ENCODE measurements at places on chromosomes 1 and 21.
A peak's percentile ranks its signal among the peaks of the same experiment; 100 is the strongest.

- DNase-seq: no peak
Measured at GRCh38 chr1:246765521-246765920, 41.3 kb downstream of the SCCPDH start.

DNA sequence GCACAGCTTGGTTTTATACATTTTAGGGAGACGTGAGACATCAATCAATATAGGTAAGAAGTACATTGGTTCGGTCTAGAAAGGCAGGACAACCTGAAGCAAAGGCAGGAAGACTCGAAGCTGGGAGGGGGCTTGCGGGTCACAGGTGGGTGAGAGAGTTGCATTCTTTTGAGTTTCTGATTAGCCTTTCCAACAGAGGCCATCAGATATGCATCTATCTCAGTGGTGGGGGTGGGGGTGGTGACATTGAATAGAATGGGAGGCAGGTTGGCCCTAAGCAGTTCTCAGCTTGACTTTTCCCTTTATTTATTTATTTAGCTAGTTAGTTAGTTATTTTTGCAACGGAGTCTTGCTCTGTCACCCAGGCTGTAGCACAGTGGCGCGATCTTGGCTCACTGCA is 85.6 kb downstream of the WDR4 start:
- no peak for DNase-seq

- DNase-seq: no peak
Measured at GRCh38 chr1:156593661-156593989, 2.0 kb downstream of the NAXE start.

- no peak for DNase-seq
Measured at GRCh38 chr1:201259476-201260235, 23.6 kb upstream of the PKP1 start.

DNA sequence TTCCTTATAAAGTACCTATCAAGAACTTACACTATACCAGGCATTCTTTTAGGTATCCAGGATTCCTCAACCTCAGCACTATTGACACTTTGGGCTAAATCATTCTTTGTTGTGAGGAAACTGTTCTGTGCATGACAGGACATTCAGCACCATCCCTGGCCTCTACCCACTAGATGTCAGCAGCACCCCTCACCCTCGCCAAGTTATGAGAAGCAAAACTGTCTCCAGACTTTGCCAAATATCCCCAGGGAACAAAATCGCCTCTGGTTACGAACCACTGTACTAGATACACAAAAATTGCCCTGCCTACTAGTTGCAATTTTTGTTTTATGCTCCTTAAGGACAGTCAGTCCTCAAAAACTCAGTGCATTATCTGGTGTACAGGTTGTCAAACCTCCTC is 35.7 kb downstream of the PALMD start:
- no peak for DNase-seq

DNA sequence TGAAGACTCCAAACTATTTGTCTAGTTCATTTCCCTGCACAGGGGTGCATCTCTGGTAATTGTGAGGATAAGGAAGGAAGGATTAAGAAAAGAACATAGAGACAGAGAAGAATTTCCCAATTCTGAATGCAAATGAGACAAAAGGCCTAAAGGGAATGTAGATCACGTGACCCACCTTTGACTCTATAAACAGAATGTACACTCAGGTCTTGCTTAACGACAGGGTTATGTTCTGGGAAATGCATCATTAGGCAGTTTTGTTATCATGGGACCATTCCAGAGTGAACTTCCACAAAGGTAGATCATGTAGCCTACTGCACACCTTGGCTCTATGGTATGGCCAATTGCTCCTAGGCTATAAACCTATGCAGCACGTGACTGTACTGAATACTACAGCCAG is 252.3 kb upstream of the ZP4 start:
- no peak for DNase-seq

GRCh38 chr21:41737651-41738324 is 29.1 kb downstream of the RIPK4 start:
- no peak for DNase-seq

GRCh38 chr1:155079487-155080311 is 1.1 kb downstream of the EFNA3 start:
- DNase-seq: no peak

DNA sequence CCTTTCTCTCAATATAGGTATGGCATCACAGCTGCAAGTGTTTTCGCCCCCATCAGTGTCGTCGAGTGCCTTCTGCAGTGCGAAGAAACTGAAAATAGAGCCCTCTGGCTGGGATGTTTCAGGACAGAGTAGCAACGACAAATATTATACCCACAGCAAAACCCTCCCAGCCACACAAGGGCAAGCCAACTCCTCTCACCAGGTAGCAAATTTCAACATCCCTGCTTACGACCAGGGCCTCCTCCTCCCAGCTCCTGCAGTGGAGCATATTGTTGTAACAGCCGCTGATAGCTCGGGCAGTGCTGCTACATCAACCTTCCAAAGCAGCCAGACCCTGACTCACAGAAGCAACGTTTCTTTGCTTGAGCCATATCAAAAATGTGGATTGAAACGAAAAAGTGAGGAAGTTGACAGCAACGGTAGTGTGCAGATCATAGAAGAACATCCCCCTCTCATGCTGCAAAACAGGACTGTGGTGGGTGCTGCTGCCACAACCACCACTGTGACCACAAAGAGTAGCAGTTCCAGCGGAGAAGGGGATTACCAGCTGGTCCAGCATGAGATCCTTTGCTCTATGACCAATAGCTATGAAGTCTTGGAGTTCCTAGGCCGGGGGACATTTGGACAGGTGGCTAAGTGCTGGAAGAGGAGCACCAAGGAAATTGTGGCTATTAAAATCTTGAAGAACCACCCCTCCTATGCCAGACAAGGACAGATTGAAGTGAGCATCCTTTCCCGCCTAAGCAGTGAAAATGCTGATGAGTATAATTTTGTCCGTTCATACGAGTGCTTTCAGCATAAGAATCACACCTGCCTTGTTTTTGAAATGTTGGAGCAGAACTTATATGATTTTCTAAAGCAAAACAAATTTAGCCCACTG is 11.5 kb downstream of the HIPK1 start:
- peak; percentile 36 for DNase-seq

GRCh38 chr1:11397151-11397901 is 81.6 kb upstream of the DISP3 start:
- no peak for DNase-seq

- no peak for DNase-seq
Measured at GRCh38 chr1:27476237-27476636, 13.7 kb downstream of the WASF2 start.

GRCh38 chr1:37481289-37482003 is 7.1 kb downstream of the ZC3H12A start:
- peak; percentile 29 for DNase-seq

DNA sequence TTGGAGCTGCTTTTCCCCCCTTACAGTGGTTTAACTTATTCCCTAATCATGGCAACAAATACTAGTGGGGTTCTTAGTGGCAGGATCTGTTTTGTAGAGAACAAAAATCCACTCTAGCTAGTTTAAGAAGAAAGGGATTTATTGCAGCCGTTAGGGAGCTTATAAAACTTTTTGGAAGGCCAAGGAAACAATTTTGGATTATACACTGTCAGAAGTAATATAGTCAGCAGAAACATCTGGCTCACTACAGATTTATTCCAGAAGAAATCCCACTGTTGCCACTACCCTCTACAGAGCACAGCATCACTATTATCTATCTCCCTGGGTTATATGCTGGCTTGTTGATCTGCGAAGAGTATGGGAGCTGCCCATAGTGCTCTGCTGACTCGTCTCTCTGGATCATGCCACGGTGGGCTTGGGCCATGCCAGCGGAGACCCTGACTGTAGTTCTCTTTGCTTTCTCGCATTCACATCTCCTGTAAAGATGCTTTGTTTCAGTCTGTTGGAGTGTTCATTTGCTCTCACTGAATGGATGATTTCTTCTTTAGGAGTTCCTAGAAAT is 107.5 kb downstream of the ODF2L start:
- DNase-seq: no peak

DNA sequence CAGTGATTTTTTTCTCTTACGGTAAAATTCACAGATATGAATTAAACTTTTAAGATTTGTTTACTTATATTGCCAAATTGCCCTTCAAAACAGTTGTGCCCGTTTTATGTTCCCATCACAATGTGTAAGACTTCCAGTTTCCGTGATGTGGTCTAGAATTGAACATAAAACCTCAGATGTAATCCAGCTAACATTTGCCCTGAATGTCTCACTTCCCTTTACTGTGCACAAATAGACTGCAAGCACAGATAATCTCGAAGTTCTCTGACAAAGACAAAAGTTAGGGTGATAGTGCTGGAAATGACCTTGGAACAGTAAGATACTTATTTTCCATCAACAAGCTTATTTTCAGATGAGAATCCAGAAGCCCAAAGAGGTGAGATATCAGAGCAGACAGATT is 177.5 kb downstream of the ZZZ3 start:
- DNase-seq: no peak

DNA sequence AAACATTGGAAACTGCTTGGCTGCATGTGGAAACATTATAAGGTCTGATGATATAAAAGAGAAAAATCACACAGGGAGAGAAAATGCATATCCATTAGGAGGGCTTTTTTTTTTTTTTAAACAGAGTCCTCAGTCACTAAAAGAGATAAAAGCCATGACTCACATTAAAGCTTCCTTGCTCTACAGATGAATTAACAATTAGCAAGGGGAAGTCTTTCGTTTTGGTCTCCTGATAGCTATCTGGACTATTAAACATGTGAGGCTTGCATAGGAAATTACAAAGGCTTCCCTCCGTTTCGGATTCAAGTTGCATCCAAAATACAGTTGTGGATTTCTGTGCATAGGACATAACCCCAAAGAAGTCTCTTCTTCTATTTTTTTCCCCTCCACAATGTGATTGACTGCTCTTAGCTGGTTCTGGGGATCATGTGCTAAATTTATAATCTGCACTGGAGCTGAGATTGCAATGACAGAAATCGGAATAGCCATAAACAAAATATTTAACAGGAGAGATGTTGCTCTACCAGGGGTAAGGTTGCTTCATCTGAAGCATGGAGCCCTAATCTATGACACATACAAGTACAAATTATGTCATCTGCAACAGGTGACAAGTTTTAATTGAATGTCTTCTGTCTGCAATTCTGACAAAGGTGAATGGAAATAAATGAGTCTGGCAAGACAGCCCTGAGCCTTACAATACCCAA is 146.8 kb downstream of the ESRRG start:
- no peak for DNase-seq

DNA sequence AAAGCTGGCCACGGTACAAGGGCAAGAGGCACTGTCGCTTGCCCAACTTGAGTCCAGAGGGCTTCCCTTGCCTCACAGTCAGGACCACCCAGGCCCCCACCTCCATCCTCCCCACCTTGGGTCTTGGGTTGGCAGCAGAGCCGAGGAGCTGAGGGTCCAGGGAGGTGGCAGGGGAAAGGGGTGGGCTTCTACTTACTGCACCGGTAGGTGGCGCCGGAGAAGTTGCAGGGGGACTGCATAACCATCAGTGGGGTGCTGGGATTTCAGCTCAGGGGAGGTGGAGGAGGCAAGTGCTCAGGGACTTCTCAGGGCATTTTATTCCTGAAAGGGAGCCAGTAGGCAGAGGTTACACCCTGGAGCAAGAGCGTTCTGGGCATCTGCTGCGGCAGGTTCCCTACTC is 44.0 kb downstream of the TRIM62 start:
- DNase-seq: peak; percentile 17

- no peak for DNase-seq
Measured at GRCh38 chr1:93677729-93678128, 3.9 kb downstream of the BCAR3 start.

DNA sequence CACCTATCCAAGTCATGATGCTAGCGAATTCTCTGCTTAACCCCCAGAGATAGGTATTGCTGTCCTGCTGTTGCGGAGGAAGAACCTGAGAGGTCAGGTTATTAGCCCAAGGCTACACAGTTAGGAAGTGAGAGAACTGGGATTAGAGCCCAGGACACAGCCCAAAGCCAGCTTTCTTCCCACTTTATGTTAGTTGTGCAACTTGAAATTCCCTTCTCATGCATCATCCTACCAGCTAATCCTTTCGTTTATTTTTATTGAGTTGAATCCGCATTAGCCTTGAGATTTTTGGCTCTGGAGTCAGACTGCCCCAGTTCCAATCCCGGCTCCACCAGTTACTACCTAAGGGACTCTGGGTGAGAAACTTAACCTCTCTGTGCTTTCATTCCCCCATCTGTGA is 65.4 kb downstream of the PLEKHA6 start:
- DNase-seq: no peak

DNA sequence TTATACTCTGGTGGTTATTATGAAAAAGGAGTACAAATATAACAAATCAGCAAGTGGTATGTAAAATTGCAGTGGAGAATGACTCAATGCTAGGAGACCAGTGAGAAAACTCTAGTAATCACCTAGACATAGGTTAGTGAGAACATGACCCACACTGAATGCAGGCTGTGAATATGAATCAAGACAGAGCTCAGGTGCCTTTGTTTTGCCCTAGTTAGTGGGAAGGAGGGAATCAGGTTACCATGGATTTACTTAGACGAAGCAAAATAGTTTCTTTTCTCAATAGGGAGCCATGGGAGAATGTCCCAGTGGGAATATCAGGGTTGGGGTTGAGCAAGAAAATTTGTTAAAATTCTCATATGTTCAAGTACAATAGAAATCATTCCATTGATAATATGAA is 10.6 kb upstream of the GCLM start:
- DNase-seq: no peak

- DNase-seq: no peak
Measured at GRCh38 chr21:26041431-26042180, 129.0 kb downstream of the APP start.

GRCh38 chr1:15799004-15799867 is 8.2 kb downstream of the UQCRHL start:
- peak; percentile 4 for DNase-seq

DNA sequence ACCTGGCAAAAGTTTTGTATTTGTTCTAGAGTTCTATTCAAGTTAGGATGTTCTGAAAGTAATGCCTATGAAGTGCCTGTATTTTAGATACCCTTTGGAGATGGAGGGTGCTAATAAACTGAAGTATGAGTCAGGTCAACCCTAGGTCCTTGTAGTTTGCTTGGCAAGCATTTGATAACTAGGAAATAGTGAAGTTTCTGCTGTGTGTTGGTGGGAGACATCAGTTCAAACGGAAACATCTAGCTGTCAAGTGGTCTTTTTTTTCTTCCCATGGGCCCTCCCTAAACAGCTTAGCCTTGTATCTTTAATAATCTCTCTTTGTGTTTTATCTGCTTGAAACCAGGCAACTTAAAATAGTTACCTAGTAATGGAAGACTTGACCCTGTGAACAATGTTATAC is 4.5 kb downstream of the MRPS6 start:
- no peak for DNase-seq

DNA sequence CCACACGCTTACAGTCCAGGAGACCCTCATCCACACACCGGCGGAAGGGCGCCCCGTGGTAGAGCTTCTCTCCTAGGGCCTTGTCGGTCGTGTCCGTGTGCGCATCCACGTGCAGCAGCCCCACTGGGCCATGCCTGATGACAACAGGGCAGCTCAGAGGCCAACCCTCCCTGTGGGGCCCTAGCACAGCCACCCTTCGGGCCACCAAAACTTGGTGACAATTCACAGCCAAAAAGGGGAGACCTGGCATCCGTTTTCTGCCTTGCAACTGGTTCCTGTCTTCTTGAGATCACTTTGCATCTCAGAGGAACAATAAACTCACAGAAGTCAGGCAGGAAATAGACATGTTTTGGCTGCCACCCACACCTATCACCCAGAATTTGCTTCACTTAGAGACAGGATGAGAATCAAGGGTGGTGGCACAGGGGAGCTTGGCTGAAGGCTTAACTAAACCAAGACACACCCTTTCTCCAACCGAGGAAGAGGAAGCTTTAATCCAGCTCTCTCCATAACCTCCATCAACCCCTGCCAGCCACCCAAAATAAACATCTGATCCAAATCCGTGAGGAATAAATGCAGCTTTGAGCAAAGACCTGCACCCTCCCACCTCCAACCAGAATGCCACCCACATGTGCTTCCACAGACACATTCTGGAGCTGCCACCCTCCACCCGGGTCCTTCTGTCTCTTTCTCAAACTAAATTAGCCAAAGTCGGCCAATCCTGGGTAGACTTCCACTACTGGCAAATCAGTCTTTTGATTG is 5.7 kb downstream of the AGMAT start:
- peak; percentile 11 for DNase-seq
